Umbilical cord (tissue), 2 donors: ENCODE measurements at places on chromosomes 5 and 9.

DNA sequence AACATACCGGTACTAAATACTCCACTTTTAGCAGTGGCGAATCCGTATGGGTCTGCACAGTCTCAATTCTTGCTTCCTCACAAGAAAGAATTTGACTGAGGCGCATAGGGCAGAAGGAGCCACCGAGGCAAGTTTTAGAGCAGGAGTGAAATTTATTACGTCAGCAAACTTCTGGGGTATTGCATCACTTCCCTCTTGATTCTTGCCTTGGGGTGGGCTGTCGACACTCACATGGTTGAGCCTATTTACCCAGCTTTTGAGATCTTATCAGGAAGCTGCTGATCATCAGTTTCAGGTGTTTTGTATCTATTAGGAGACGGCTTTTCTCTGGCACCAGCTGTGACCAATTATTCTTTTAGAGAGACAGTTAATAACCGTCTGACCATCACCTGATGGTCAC is 111.5 kb upstream of the CCNH start:
- DNase-seq: no peak

DNA sequence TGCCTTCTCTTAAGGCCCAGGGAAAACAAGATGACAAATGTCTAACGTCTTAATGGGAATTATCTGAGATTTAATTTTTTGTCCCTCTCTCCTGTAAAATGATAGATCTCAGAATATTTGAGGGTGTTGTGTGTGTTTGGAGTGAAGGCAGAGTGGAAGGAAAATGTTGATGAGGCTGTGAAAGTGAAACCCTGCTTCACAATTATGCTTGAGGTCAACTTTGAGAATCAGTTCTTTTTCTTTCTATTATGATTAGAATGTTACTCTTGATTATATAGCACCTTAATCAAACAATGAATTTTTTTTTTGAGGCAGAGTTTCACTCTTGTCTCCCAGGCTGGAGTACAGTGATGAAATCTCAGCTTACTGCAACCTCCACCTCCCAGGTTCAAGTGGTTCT is 5.5 kb upstream of the LOX start:
- DNase-seq: no peak

GRCh38 chr9:27194401-27195091 is 85.5 kb downstream of the TEK start:
- peak; percentile 88 for DNase-seq

GRCh38 chr5:44532981-44533380 is 143.8 kb upstream of the FGF10 start:
- no peak for DNase-seq

DNA sequence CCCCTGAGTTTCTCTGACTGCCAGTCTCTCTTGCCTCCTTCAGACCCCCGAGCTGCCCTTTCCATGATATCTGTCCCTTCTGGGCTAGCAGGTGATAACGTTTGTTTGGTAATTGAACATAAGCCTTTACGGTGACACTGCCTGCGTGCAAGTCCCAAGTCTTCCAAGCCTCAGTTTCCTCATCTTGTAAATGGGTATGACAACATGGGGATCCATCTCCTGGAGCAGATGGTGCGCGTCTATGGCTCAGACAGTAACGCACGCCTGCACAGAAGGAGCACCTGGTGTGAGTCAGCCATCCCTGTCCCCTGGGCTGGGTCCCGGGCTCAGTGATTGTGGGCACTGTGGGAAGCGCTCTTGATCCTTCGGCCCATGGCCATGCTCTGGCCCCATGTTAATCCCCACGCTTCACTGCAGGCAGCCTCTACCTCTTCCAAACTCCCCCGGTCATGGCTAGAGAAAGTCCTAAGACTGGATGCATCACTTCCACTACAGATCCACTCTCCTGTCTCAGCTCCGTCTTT is 85.8 kb downstream of the DAP start:
- DNase-seq: no peak

GRCh38 chr5:36374266-36374862 is 72.7 kb upstream of the RANBP3L start:
- DNase-seq: peak; percentile 83

DNA sequence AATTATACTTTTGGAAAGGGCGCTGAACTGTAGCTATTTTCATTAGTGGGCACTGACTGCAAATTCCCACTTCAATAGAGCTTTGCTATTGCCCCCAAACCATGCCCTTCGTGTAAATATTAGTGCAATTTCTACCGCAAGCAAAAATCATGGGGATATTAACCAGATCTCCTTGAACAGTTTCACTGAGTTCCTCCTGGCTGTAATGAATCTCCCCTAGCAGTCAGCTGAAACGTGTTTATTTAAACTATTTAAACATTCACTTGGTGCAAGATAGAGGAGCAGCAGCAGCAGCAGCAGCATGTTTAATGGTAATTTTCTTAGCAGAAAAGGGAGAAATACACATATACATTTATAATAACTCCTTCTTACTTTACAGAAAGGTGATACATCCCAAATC is 54.4 kb downstream of the ARRDC3 start:
- DNase-seq: peak; percentile 21

DNA sequence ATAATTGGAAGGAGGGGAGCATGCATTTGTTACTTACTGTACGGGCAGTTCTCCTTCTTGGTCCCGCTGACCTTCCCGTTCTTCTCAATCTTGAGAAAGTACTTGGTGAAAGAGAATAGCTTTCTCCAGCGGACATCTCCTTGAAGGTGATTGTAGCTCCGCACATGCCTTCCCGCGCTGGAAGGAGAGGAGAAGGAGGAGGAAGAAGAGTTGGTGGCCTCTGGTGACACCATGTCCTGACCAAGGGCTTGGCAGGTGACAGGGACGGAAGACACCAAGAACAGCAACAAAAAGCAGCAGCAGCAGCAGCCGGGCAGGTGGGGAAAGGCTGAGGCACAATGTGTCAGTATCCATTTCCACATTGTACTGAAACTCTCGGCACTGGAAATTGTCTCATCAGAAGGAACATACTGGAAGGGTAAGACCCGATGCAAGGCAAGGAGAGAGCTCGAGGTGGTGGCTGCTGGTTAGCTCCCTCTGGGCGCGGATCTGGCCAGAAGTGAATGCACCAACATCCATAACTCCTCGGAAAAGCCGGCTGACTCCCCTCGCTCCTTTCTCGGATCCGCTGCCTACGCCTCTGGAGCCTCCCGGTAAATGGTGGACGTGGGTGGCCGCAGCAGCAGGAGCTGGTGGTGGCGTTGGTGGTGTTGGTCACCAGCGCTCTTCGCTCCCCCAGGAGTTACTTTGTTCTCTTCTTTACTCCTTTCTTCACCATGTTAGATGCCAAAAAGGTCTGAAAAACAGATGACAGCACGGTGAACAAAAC is 715 bp downstream of the FGF10 start:
- DNase-seq: peak; percentile 35

GRCh38 chr9:12705738-12706391 is 12.7 kb downstream of the TYRP1 start:
- DNase-seq: no peak

DNA sequence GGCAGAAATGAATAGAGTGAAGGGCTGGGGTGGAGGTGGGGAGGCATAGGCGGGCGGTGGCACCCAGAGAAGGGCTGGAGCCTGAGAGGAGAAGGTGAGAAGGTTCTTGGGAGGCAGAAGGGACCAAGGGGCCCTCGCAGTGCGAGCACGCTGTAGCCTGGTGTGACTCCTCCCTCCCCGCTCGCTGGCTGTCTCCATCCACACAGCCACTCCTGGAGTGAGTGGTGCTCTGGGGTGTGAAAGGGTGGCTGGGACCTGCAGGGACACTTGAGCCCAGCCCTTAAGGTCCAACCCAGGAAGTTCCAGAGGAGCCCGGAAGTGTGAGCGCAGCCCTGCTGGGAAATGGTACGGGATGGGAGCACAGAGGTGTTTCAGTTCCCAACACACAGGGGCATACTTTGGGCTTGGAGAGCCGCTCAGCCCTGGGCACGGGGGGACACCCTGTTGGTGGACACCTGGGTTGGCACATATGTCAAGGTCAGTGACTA is 9.3 kb upstream of the SCGB3A1 start:
- DNase-seq: no peak

GRCh38 chr5:94391996-94392395 is 226.4 kb downstream of the KIAA0825 start:
- no peak for DNase-seq

- no peak for DNase-seq
Measured at GRCh38 chr9:113945784-113946183, 69.7 kb downstream of the ZNF618 start.

GRCh38 chr5:90131383-90132133 is 278.0 kb downstream of the CETN3 start:
- DNase-seq: peak; percentile 56

DNA sequence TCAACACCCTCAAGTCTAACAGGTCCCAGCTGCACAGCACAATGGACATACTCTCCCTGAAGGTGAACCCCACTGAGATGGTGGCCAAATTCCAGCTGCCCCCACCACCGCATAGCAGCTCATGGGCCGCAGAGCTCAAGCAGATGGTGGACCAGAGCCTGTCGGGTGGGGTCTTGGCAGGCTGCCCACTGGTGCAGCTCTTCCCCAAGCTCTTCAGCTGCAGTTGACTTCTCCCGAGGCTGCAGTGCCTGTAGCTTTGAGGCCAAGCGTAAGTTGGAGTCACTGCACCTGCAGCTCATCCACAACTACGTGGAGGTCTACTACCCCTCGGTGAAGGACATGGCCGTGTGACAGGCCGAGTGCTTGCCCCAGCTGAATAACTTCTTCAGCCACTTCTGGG is 56.6 kb upstream of the SPTLC1 start:
- no peak for DNase-seq

- no peak for DNase-seq
Measured at GRCh38 chr5:117084067-117084466, 509.4 kb upstream of the SEMA6A start.

DNA sequence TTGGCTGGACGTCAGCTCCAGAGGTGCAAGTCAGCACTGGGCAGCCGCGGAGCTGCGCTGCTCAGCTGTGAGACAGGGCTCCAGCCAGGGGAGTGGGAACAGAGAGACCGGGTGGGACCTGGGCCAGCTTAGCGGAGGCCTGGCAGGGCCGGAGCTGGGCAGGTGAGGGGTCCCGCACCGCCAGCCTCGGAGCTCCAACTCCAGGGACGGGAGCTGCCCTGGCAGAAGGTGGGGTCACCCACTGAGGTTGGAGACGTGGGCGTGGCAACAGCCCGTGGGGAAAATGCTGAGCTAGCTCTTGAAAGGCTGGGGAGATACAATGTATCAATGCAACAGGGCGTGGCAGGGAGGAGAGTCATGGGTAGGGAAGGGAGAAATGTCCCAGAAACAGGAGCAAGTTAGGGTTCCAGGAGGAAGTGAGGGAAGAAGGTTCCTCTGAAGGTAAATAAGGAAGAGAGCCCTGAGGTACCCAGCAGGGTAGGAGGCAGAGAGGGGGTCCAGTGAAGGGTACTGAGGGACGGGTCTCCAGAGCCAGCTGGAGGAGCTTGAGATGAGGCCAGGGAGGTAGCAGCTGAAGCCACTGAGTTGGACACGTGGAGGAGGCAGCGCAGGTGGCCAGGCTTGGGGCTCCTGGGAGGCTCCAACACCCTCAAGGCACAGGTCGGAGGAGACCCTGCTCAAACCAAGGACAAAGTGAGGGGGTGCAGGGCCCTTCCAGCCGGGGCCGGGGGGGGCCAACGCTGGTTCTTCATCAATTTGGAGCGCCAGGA is 736 bp upstream of the NKD2 start:
- DNase-seq: no peak

- peak; percentile 75 for DNase-seq
Measured at GRCh38 chr5:52915176-52915875, 73.8 kb upstream of the ITGA2 start.

- DNase-seq: no peak
Measured at GRCh38 chr9:29322240-29322639, 1749.0 kb upstream of the C9orf72 start.

GRCh38 chr5:164358531-164359259 is 853.3 kb downstream of the MAT2B start:
- DNase-seq: peak; percentile 59

GRCh38 chr9:131776473-131776872 is 36.6 kb upstream of the RAPGEF1 start:
- DNase-seq: peak; percentile 43

GRCh38 chr5:100777680-100778300 is 125.3 kb downstream of the ST8SIA4 start:
- peak; percentile 87 for DNase-seq

GRCh38 chr5:179166171-179166885 is 106.2 kb downstream of the ZNF354C start:
- no peak for DNase-seq

DNA sequence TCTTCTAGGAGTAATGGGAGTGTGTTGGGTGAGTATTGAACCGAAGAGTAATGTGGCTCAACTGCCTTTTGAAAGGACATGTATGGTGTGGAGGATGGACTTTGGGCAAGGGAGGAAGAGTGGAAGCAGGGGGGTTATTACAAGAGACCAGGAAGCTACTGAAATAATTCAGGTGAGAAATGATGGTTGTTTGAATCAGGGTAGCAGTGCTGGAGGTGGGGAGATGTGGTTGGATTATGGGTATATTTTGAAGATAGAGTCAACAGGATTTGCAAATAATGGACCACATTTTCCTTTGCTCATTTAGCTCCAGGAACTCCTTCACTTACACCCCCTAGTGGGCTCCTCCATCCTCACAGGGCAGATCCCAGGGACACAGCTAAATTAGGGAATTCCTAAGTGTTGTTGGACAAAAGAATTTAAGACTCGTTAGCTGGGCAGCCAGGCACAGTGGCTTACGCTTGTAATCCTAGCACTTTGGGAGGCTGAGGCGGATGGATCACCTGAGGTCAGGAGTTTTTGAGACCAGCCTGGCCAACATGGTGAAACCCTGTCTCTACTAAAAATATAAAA is 1.2 kb upstream of the SLC4A9 start:
- DNase-seq: no peak

- DNase-seq: no peak
Measured at GRCh38 chr9:111917201-111917600, 20.6 kb downstream of the UGCG start.

- no peak for DNase-seq
Measured at GRCh38 chr9:124481115-124481514, 26.1 kb downstream of the NR5A1 start.

DNA sequence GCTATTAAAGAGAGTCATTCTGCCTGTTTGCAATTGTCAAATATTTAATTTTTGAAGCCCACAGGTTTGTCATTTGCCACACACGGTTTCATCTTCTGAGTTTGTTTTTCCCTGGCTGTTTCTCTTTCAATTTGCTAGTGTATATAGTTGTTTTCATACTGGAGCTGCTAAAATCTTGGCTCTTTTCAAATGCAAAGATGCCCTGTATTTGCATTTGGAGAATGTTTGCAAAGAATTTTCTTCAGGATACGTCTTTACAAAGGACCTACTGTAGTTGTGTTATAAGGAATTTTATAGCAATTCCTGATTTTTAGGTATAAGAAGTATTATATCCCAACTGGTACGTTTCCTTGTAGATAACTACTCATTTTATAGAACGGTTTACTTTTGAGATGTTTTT is 48.0 kb downstream of the IZUMO3 start:
- no peak for DNase-seq

DNA sequence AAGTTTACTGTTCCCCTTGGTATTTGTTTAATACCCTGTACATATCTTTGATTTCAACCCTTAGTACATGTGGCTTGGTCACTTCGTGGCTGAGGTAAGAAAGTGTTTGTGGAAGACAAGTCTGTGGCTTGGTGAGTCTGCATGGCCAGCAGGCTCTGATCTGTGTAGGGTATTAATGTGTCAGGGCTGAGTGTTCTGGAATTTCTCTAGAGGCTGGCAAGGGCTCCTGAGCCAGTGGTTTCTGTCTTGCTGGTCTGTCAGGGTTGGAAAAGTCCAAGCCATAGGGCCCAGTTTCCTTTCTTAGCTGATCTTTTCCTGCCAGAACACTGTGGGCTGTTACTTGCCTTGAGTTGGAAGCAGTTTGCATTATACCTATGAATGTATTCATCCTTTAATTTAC is 48.0 kb upstream of the FBXL7 start:
- DNase-seq: peak; percentile 90

- no peak for DNase-seq
Measured at GRCh38 chr9:68708513-68708912, 3.5 kb downstream of the PIP5K1B start.

- DNase-seq: no peak
Measured at GRCh38 chr9:129442803-129443511, 177.9 kb downstream of the C9orf50 start.
